Activated naive CD4-positive, alpha-beta T cell (primary cell): ENCODE measurements at places on chromosomes 5 and 9.

- DNase-seq = no peak
Measured at GRCh38 chr5:104955479-104955878, 1392.9 kb upstream of the NUDT12 start.

DNA sequence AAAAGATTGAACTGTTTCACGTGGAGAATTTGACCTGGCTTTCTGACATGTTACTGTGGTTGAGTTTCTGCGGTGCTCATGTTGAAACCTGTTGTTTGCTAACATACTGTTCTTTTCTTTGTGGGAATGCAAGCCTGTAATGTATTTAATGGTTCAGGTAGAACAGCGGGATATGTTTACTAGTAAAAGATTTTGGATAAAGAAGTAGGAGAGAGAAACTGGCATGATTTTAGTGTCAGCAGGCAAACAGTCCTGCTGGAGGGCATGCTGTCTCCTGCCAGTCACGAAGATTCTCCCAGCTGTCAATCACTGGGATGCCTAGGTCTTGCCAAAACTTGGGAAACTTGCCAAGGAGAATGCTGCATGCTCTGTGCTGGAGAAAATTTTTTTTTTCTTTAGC is 263.5 kb downstream of the TAF11L14 start:
- no peak for DNase-seq

DNA sequence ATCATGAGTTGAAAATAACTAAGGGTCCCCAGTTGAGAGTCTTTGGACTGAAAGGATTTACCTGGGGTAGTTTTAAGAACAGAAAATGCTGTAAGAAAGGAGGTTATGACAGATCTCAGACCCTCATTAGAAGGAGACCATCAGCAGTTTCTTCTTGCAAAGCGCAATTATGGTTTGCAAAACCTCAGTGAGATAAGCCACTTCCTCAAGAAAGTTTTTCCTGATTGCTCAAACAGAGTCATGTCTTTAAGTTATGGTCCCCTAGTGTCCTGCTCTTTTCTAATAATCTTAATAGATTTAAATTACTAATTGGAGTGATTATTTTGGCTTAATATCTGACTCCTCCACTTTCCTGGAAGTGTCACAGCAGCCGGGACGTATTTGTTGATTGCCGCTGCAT is 293.2 kb upstream of the KLF4 start:
- no peak for DNase-seq

DNA sequence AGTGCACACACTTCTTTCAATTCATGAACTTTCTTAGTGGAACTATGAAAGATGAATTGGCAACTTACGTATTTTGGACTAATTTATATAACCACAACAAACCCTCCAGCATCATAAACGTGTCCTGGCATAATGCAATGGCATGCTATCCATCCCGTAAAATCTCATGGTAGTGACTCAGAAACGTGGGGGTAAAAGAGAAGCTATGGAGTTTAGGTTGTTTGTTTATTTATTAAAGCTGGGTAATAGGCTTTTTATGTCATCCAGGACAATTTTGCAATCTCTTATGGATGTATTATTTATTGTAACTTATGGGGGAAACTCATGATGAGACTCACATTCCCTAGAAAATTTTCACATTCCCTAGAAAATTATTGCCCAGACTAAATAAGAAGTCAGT is 106.3 kb downstream of the GDA start:
- DNase-seq = no peak

DNA sequence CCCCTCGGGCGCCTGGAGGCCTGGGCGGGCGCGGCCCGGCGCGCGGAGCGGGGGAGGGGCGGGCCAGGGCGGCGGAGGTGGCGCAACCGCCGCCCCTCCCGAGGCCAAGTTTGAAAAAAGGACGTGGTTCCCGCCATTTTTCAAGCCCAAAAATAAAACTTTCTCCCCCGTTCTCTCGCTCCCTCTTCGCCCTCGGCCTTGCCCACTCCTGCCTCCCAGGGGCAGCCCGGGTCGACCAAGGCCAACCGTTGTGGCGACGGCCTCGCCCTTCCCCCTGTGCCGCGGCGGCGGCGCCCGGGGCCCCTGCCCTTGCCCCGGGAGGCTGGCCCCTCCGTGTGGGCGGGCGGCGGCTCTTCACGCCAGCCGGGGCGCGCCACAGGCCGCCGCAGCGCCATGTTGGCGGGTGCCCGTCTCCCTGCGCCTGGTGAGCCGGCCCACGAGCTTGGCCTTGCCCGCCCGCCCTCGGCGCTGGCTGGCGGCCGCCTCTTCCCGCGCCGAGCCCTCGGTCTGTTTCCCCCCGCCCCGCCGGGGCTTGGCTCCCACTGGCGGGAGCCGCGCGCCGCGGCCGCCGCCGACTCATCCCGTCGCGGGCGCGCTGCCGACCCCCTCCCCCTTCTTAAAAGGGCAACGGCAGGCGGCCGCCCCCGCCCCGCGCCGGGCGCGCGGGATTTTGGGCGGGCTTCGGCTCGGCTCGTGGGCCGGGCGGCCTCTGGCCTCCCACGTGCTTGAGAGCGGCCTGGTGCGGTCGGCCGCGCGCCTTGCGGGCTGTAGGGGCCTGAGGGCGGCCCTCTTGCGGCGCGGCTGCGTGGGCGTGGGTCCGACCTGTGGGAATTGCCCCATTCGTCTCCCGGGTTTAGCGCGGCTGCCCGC is 1.3 kb downstream of the ANP32B start:
- peak; percentile 69 for DNase-seq

- DNase-seq = peak; percentile 21
Measured at GRCh38 chr9:136244122-136244968, 1.3 kb downstream of the QSOX2 start.

DNA sequence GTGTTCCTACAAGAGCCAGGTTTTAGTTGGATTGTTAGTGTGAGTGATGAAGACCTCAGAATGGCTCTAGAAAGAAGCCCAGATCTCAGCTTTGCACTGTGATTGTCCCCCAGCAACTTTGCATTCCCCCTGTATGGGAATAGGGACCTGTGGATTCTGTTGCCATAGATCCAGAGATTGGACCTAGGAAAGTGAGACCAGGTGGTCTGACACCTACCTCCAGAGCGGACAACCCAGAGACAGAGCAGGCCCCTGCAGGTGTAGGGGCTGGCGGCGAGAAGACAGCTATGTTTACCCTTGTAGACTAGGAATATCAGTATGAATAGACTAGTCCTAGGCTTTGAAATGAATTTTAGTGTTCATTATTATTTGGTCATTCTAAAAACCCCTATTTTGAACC is 53.6 kb downstream of the IRF1 start:
- DNase-seq = no peak

DNA sequence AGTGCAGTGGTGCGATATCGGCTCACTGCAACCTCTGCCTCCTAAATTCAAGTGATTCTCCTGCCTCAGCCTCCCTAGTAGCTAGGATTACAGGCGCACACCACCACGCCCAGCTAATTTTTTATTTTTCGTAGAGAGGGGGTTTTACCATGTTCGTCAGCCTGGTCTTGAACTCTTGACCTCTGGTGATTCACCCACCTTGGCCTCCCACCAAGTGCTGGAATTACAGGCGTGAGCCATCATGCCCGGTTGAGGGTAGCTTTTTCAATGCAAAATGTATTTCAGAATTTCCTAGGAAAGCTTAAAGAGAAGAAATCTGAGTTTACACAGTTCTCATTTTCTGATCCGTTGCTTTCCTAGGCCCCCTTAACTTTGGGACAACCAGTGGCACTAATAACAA is 15.7 kb downstream of the BDP1 start:
- no peak for DNase-seq

- DNase-seq = no peak
Measured at GRCh38 chr5:154521756-154522155, 43.7 kb upstream of the HAND1 start.

GRCh38 chr5:111066261-111066938 is 5.1 kb upstream of the TSLP start:
- no peak for DNase-seq

DNA sequence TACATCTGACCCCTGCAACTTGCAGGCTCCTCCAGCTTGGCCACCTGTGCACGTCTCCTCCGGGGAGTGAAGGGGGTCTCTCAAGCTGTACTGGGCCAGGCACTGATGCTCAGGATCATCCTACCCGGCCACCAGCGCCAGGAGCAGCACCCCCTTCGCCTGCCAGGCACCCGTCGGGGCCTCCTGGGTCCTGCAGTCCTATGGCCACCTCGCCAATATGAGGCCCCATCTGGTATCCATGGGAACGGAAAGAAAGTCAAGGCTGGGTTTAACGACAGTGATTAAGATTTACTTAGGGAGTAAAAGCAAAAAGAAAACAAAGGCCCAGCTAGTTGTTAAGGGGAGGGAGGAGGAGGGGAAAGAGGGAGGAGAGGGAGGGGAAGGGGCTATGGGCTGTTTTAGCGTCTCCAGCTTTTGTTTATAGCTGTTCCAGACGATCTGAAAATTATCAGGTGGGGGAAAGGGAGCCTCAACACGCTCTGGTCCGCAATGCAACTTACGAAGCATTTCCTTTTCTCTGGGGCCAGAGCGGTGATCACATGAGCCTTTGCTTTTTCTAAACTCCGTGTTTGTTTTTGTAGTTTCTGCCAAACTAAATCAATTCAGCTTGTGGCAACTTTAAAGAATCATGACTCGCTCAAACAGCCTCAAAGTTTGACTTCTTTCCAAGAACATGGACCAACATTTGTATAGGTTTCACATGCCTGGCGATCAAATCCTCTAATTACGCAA is 132.4 kb downstream of the ROR2 start:
- no peak for DNase-seq

- DNase-seq = no peak
Measured at GRCh38 chr5:9059920-9060691, 485.8 kb downstream of the SEMA5A start.

DNA sequence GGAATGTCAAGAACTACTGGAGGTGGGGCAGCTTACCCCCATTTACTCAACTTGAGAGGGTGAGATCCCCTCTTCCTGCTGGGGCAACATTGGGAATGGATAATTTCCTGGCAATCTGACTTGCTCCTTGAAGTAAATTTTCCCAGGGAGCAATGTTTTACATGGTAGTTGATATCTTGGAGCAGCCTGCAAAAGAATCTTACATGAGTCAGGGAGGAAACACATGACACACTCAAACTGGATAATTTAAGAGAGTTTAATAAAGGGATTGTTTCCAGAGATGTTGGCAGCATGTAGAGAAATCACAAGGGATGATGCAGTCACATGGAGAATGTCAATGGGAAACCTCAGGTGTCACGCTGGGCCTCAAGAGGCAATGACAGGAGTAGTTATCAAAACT is 212.5 kb downstream of the GAS1 start:
- no peak for DNase-seq

DNA sequence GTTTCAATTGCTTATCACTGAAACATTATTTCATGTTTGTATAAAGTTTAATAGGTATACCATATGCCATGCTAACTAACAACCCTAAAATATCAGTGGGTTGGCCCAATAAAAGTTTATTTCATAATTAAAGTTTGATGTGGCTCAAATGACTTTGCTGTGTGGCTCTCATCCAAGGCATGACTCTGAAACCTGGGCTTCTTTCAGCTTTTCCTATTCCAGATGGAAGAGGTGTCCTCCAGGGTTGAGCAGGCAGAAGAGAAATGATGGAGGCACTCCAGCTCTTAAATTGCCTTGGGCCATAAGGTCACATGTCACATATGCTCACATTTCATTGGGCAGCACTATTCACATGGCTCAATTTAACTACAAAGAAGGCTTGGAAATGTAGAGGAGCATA is 101.9 kb downstream of the MACIR start:
- DNase-seq = no peak

- no peak for DNase-seq
Measured at GRCh38 chr5:74336297-74336696, 304.2 kb downstream of the ENC1 start.

DNA sequence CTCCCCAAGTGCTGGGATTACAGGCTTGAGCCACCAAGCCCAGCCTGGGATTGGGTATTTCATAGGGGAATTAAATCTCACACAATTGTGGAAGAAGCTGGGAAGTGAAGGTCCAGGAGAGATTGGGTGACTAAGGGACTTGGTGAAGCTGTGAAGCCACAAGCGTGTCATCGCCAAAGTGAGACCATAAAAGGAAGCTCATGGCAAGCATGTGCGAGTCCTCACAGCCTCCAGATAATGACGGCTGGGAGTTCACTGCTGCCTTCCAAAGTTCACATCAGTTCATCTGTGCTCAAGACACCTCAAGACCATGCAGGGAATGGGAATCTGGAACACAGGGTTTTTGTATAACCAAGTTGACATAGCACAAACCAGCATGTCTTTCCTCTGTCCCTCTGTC is 210.6 kb downstream of the MARCHF11 start:
- DNase-seq = no peak

DNA sequence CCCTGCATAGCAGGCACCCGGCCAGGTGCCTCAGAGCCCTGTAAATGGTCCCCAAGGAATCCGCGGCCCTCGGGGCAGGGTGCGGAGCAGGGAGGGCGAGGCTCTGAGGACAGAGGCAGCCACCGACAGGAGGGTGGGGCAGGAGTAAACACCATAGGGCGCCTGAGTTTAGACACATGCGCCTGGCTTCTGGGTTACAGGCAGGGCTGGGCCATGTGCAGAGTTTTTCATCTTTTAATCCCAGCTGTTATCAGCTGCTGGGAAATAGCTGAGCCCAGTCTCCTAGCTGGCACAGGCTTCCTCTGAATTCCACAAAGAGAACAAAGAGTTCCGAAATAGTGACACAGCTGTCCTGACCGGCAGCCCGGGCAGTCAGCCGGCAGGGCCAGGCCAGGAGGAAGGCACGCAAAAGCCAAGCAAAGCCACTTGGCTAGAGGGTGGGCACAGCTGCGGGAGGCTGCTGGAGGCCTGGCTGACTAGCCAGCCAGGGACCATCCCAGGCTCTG is 98.9 kb upstream of the PHYKPL start:
- no peak for DNase-seq

DNA sequence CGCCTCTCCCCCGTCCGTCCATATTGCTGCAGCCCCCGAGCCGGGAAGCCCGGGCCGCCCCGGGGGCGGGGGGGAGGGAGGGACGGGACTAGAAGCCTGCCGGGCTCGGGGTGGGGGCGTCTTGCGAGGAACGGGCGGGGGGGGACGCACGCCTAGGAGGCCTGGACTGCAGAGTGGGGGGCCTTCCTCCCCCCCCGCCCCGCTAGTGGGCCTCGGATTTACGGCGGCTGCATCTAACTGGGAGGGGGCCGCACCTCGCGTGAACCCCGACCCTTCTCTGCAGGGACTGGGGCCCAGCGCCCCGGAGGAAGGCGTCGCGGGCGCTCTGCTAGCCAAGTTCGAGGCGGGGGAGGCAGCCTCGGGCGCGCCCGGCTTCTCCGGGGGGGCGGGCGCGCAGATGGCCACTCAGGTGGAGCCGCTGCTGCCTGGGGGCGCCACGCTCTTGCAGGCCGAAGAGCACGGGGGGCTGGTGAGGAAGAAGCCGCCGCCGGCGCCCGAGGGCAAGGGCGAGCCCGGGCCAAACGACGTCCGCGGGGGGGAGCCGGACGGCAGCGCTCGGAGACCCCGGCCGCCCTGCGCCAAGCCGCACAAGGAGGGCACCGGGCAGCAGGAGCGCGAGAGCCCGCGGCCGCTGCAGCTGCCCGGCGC is at the start of gene LARP1:
Gene LARP1, plus strand, starts transcription at position 17 of the 648 bp plus-strand sequence. Its CDS starts 381 bp downstream, at position 398.
- DNase-seq = no peak

DNA sequence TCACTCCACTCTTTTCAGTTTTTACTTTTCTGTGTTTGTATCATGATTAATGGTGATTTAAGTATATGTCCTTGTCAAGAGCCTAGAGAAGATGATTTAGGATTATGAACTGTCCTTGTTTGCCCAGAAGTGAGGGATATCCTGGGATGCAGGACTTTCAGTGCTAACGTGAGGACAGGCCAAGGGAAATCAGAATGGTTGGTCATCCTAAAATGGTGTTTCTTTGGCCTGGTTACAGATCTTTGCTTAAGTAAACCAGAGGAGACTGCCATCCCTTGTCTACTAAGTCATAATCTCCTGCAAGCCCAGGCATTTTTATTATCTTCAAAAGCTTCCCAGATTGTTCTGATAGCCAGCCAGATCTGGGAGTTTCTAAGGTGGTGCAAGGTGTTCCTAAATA is 22.3 kb upstream of the DPYSL3 start:
- no peak for DNase-seq
